Epithelial cell of prostate (primary cell): ENCODE measurements at places on chromosomes 7 and 10.

- DNase-seq, result no peak
Observed at GRCh38 chr10:75435291-75435690, 3.9 kb downstream of the LRMDA start.

- DNase-seq, result peak; percentile 98
Observed at GRCh38 chr10:88851706-88852105, at the start of gene ANKRD22. Gene ANKRD22 (minus strand): TSS chr10:88851844. CDS start chr10:88851607, 237 bp downstream.

- no peak for DNase-seq
Observed at GRCh38 chr7:65239324-65239706, 134.3 kb upstream of the ZNF92 start.

DNA sequence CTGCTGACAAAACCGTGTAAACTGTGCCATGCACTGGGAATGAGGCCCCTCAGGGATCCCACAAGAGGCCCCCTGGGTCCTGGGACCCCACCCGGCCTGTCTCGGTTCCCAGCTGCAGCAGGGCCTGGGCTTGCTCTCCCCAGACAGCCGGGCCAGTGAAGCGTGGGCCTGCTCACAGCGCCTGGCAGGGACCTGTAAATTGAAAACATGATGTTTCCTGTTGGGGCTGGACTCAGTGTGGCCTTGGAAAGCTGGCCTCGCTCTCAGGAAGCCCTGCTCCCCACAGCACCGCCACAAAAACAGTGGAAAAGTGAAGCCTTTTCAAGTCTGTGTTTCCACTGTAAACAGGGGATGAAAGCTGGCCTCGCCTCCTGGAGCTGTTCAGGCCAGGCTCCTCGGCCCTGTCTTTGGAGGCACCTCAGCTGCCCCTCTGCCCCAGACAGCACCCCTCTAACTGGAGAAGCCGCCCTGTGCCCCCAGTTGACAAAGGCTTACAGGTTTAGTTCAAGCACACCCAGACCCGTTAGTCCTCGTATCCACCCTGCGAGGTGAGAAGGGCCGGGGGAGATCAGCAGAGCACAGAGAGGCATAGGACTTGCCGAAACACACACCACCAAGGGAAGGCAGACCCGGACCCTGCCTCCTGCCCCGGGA lies 108.3 kb downstream of the ZMIZ1 start:
- no peak for DNase-seq
